NCI-H446 treated with DMSO at 0.1 percent for 48 hours (cell line): ENCODE measurements at places on chromosomes 4 and X.

DNA sequence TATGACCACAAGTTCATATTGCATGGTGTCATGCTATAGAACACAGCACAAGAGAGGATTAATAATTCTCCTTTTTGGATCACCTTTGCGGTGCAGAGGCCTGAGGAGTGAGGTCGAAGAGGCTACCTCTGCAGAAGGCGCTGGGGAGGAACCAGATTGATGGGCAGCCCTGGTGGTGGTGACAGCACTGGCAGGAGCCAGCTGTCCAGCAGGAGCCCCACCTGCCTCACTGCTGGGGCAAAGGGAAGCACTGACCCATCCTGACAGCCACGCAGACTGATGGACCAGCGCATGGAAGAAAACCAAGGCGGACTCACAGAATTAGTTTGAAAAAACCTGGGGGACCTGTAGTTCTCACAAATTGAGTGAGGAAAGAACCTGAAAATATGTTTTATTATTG, 50.9 kb downstream of the COX18 start:
- no peak for DNase-seq

DNA sequence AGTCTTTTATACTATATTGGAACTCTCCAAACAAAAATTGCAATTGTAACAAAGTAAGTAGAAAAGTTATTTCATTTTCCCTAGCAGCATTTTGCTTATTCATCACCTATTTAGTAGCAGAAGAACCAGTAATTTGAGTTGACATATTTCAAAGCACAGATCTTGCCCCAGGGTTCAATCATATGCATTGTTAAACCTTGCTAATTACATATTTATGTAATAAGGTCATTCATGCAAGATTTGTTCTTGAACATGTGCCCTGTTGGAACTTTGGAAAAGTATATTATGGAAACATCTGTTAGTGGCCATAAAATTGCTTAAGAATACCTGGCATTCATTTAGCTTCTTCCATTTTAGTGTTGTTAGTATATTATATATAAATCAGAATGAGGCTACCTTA, 191.7 kb downstream of the TLL1 start:
- DNase-seq, result peak; percentile 32

- no peak for DNase-seq
Observed at GRCh38 chr4:38056011-38056685, 96.0 kb downstream of the PTTG2 start.

DNA sequence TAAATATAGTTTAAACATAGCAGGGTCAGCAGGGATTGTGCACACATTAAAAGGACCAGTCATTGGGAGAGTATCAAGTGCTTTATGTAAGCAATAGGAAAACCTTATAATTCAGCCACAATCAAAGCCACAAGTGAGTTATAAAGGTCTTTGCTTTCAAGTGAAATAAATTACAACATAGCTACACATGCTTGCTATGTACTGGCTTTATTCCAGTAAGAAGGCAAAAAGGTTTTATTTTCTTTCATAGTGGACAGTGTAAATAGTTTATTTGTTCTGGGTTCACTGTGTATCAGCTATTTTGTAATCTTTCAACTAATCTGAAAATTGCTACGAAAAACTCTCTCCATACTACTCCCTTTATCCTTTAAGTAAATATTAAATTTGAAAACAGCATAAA, 691.4 kb downstream of the PCDH7 start:
- DNase-seq, result no peak

GRCh38 chr4:99117876-99118693, 26.0 kb downstream of the ADH4 start:
- no peak for DNase-seq

GRCh38 chrX:21985332-21985777, 44.8 kb downstream of the SMS start:
- DNase-seq, result peak; percentile 69

DNA sequence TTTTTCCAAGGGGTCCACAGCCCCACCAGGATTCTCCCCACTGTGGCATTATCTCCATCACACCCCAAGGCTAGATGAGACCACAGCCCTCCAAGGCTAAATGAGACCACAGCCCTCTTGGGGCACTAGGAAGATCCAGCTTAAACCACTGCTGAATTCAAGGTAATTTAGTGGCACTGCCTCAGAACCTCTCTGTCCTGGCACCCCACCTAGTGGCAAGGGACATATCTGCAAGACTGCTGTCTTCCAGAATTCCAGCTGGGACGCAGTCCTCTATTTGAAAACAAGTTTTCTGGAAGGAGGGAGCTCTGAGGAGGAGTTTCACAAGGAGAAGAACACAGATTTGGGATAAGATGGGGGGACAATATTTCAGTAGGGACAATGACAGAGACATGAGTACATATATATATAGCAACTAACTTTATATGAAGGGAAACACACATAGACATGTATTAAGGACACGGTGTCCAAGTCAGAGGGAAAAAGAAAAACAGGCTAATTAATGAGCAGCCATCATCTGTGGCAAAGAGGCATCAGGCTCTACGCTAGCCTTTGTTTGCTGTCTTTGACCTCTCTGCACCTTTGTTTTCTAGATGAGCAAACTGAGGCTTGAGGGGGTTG, 9.3 kb downstream of the CETN2 start:
- no peak for DNase-seq

DNA sequence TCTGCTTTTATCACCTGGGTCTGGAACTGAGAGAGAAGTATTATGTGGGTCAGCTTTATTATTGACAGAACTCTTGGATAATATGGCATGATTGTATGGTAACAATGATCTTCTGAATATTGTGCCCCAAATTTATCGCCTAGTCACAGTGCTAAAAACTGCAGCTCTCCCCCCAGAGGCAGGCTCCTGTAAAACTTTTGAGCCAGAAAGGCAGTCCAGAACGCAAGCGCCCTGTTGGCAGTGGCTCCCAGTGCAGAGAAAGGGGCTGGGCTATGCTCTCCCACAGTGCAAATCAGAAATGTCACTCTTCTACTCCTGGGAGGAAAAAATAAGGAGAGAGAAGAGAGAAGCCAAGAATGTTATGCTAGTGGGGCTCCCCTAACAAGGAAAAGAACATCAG, 50.5 kb downstream of the HELT start:
- DNase-seq, result no peak

DNA sequence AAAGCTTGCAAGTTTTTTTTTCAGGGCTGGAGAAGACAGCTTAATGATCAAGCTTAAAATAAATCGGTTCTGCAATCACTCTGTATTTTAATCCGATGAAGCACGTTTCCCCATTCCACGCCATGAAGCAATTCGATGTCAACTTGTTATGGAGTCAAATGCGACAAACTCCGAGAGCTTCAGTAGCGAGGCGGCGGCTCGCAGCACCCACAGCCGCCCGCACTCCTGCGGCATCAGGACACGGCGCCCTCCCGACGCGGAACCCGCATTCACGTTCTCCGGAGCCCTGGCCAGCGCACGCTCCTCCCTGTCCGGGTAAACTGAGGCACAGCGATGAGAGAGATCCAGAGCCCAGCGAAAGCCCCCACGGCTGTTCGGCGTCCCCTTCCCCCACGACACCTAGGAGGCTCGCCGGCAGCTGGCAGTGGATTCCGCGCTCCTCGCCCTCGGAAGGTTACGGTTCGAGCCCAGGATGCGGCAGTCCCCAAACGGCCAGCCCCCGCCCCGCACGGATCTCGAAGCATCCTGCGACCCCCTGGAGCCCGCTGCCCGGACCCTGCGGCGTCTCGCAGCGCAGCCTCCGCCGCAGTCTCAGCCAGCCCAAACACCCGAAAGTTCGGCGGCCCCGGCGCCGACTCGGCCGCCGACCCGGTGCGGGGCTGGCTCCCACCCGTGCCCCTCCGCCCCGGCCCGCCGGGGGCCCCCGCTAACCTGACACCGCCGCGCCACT, 507 bp downstream of the MFAP3L start:
- no peak for DNase-seq

- DNase-seq, result no peak
Observed at GRCh38 chr4:169027663-169028062, 17.6 kb upstream of the CBR4 start.

GRCh38 chrX:8820910-8821527, 19.8 kb upstream of the FAM9A start:
- DNase-seq, result no peak

DNA sequence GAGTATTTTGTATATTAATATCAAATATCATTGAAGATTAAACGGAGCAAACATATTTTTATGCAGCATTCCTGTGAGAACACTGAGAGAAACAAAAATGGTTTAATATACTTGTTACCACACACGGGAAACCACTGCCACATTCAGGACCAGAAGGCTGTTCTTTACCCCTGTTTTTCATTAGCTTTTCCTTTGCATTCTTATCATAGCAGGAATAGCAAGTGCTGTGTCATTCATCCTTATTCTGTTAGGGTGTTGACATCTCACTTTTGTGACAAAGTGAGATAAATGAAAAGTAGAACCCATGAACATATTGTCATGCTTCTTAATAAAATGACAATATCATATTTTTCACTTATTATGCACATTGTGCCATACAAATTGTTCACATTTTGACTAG, 212.4 kb upstream of the NDST4 start:
- DNase-seq, result no peak

GRCh38 chr4:120007191-120007871, 59.3 kb downstream of the MAD2L1 start:
- no peak for DNase-seq

GRCh38 chr4:118776157-118776954, 59.6 kb downstream of the SEC24D start:
- no peak for DNase-seq

DNA sequence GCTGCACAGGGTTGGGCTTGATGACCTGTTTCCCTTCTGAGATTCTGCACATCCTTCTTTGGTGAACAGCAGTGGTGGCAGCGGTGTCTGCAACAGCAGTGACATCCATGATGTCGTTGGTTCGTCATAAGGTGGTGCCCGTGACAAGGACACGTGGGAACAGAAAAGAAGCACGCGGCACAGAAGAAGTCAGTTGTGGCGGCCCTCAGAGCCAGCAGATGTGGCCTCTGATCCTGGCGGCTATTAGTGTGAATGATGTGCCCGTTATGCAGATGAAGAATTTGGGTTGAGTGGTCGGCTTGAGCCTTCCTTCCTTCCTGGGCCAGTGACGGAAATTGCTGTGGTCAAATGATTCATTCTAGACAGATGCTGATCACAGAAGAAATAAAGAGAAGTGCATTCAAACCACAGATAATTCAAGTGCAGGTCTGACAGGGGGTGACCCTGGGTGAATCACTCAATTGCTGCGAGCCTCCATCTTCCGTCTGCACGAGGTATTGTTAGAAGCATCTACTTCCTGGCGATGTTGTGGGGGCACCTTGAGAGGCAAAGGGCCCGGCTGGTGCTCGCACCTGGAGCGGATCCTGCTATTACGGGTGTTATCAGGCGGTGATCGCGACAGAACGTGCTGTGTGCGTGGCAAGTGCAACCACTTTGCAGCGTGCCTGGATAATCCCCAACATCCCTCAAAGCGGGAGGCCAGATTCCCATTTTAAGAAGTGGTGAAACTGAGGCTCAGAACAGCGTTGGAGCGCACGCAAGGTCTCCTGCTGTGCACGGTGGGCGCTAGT, 215.2 kb upstream of the PSAPL1 start:
- DNase-seq, result no peak

DNA sequence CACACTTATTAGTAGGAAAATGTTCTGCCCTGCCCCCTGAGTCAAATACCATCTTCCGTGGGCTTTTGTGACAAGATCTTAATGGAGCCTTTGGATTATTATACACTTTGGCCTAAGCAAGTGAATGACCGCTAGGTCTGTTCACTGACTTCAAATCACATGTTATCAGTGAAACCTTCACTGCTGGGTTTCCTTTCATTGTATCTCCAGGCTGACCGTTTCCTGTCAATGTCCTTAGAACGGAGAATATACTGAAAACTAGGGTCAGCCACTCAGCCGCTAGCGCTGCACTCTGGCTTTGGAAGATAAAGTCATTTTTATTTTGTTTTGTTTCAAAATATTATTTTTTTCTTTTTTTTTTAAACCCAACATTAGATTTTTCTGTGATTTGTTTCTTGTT, 107.0 kb upstream of the TLL1 start:
- DNase-seq, result no peak

DNA sequence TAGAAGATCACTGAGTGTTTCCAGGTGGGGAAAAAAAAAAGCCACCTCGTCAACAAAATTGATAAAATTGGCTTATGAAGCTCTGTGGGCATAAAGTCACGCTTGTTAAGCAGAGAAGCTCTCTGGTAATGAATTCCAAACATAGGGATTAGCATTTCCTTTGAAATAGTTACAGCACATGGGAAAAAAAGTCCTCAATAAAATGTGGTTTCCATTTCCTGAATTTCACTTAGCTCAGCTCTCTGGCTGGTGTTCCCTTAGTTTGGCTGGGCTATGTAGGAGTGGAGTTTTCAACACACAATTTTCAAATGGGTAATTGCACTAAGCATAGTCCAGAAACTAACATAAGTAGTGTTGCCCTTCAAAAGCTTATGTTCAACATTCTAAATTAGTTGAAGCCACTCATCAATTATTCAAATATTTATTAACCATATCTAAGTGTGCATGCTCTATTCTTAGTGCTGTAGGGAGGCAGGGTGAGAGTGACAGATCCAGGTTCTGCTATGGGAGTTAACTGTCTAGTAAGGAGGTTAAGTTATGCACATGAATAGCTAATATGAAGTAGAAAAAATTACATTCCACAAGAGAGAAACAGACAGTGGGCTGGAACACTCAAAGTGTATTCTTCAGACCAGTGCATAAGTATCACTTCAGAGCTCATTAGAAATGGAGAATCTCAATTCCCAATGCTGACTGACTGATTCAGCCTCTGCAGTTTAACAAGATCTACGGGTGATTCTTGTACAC, 445.7 kb downstream of the SMARCA1 start:
- no peak for DNase-seq

DNA sequence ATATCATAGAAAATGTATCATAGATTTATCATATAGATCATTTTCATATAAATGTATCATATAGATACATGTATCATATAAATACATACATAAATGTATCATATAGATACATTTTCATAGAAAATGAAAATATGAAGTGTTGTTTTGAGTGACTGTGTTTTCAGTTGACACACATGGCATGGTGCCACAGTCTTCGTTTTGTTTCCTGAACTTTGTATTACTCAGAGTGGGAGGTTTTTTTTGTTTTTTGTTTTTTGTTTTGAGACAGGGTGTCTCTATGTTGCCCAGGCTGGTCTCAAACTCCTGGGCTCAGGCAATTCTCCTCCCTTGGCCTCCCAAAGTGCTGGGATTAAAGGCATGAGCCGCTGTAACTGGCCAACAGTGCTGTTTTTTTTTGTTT, 3.9 kb downstream of the RBM10 start:
- no peak for DNase-seq

DNA sequence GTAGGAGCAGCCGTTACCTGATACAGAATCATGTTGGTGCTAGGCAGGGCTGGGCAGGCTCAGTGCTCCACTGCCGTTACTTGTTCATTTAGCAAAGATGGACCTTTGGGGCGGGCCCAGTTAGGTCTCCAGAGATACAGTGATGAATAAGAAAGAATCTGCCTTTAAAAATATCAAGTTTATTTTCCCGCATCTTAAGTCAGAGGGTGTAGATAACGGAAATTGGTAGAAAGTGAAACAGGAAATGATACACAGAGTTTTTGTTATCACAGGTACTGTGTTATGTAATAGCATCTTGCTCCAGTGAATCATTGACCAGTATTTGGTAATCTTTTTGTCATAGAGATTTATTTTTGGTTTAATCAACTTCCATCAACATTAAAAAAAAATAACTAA, 5.5 kb downstream of the TMEM131L start:
- no peak for DNase-seq
